ENCODE measurements at places on chromosomes 6 and 20.

DNA sequence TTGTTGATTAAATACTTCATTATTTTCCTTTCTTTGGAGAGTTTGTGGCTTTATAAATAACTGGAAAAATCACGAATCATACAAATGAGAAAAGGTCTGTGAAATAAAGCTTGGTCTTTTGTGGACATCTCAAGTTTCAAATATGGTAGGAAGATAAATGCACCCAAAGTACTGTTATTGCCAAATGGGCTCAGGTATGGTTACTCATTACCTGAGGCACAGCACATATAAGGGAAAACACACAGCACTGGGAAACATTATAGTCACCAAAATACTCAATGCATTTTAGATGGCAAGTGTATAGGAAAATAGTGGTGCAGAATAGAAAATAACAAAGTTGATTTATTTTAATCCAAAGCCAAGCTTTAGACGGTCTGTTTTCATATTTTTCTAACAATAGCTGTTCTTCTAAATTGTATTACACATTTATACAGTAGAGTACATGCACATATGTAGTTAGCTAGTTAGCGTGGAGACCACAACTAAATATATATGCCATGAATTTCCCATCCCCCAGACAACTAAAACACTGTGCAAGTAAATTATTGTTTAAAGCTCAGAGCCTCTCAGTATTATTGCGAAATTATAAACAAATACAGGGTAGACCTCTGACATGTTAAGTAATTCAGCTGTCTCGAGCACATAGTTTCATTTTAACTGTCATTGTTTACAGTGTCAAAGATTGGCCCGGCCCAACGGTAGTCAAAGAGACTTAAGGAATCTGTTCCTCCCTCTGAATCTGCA lies 336.0 kb downstream of the SYNE1 start:
- no peak for DNase-seq

DNA sequence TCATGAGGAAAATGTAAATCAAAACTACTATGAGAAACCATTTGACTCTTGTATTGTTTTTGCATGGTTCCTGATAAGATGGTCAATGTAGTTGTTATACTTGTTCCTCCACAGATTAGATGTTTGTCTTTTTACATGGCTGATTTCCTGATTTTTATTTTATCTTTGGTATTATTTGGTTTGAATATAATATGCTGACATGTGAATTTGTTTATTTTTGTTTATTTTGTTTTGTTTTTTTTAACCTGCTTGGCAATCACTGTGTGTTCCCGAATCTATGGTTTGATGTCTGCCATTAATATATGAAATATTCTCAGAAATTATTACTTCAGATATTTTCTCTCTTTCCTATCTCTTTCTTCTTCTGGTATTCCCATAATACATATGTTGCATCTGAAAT lies 899.5 kb upstream of the ADGRB3 start:
- no peak for DNase-seq

GRCh38 chr20:4533368-4534133 lies 188.2 kb upstream of the PRND start:
- no peak for DNase-seq

- no peak for DNase-seq
Observed at GRCh38 chr6:5866547-5867051, 140.1 kb downstream of the NRN1 start.

DNA sequence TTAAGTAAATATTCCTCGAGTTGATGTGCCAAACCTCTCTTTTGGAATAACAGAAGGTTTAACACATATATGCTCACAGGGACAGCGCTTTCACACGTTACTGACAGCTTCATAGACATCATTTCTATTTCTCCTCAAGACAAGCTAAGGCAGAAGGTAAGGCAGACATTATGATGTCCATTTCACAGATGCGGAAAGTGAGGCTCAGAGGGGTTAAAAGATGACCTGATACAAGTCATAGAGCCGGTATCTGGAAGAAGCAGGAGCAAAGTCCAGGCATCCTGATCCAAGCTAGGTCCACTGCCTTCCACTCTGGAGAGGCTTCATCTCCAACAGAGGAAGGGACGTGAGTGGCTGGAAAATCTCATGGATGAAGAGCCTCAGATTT lies 86.7 kb downstream of the FOXC1 start:
- no peak for DNase-seq

DNA sequence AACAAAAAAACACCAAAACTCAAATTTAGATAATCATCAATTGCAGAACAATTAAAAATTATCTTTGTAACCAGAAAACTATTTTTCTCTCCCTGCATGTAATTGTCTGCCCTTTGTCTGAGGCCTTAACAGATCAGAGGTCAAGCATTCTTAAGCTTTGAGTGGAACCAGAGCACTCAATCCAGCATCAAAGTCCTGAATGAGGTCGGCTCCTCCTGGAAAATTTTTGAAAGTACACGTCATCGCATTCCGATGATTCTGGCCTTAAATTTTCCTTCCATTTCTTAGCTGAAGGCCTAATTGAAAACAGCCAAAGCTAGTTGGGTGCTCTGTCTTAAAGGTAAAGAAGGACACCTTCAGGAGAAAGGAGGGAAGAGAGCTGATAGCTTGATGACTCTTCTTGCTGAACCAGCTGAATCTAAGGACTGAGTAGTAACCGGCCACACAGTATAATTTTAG lies 510.2 kb upstream of the SULF2 start:
- DNase-seq: no peak

Data from hypothalamus (tissue), 51 donors.